ENCODE measurements at places on chromosomes 3 and 15.

DNA sequence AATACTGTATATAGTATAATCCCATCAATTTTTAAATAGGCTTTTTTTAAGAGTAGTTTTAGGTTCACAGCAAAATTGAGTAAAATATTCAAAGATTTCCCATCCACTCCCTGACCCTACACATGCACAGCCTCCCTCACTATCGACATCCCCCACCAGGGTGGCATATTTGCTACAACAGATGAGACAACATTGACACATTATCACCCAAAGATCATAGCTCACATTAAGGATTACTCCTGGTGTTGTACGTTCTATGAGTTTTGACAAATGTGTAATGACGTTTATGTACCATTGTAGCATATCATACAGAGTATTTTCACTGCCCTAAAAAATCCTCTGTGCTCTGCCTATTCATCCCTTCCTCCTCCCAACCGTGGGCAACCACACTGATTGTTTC is 39.3 kb downstream of the LHFPL4 start:
- DNase-seq, result no peak

- DNase-seq, result no peak
Measured at GRCh38 chr3:166836836-166837235, 543.3 kb downstream of the ZBBX start.

GRCh38 chr3:47854267-47854666 is 51.3 kb downstream of the DHX30 start:
- DNase-seq, result no peak

DNA sequence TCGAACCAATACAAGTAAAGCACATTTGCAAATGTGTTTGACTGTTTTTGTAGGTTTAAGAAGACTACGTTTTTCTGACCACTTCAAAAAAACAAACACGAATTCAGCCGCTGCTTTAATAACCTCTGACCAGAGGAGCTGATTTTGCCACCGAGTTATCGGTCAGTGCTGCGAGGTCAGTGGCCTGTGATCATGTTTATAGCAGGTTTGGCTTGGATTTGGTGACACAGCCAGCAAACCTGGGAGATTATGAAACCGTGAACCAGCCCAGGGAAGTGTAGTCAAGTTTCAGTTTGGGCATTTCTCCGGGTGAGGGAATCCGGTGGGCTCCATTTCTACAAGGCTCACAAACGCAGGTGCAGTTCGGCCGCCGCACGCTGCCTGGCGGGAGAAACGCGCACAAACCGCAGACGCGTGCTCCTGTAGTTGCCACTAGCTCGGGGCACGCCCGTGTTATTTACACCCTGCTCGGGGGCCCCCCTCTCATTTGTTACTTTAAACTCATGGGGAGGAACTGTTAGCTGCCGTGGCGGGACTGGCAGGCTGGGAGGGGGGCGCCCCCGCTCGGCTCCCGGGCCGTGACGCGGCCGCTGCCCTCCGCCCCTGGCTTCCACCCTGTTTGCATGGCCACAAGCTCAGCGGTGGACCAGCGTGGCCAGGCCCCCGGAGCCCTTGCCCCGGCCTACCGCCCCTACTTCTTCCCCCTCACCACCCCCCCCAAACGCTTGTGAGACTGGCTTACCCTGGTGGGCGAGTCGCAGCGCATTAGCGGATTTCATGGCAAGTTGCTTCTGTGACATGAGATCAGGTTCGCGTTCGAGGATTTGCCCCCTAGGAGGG is 13.6 kb upstream of the ONECUT1 start:
- DNase-seq, result peak; percentile 38

Data from NCI-H2171 treated with DMSO at 0.1 percent for 48 hours (cell line).